ENCODE measurements at places on chromosomes 13 and 19.

- no peak for DNase-seq
Observed at GRCh38 chr19:41230067-41230857, 11.2 kb downstream of the AXL start.

DNA sequence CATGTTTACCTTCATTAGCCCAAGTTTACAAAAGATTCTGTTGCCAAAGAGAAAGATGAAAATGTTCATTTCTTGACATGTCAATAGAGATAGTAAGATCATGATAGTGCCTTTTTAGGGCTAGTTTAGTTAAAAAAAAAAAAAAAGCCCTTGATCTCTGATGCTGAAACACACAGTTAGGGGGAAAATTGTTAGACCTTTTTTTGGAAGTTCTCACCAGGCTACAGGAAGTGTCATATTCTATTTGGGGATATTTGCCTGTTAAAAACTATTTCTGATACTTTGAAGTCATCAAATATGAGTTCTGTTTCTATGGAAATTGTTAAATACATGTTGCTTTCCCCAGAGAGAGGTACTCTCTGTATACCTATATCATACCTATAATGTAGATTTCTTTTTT is 21.6 kb downstream of the SLAIN1 start:
- DNase-seq, result no peak

DNA sequence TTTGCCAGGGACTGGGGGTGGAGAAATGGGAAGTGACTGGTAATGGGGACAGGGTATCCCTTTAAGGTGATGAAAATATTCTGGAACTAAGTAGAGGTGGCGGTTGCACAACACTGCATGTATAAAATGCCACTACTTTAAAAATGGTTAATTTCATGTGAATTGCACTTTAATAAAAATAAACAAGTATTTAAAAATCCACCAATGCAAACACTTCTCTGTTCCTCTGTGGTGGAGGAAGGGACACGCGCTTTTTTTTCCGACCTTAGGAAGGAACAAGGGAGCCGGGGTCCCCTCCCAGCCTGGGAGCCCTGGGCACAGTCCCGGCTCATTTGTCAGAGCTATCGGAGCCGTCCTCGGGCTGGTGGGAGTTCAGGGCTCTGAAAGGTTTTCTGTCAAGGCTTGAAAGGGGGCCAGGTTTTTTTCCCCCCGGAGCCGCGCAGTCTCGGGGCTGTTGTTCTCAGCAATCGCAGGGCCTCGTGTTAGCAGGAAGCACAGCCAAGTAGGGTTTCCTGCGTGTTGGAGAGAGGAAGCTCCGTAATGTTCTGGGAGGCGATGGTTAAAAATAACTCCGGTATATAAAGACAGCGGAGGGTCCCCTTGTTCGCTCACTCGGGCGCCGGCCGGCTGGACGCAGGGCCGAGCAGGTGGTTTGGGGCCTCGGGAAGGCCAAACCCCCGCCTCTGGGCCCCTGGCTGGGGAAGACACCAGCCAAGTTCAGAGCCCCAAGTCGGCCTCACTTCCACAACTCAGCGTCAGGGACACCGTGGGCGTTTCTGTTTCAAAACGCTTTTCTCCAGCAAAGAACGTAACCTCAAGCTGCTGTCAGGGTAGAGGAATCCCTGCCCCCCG is 41.2 kb upstream of the KLF2 start:
- DNase-seq, result no peak

- DNase-seq, result no peak
Observed at GRCh38 chr13:43924549-43925245, 45.0 kb downstream of the LACC1 start.

GRCh38 chr19:49512970-49513745 is 697 bp downstream of the FCGRT start:
- no peak for DNase-seq

GRCh38 chr19:13118424-13119193 is 545 bp downstream of the NACC1 start:
- no peak for DNase-seq

- no peak for DNase-seq
Observed at GRCh38 chr19:6312018-6312417, 21.4 kb downstream of the ACER1 start.

DNA sequence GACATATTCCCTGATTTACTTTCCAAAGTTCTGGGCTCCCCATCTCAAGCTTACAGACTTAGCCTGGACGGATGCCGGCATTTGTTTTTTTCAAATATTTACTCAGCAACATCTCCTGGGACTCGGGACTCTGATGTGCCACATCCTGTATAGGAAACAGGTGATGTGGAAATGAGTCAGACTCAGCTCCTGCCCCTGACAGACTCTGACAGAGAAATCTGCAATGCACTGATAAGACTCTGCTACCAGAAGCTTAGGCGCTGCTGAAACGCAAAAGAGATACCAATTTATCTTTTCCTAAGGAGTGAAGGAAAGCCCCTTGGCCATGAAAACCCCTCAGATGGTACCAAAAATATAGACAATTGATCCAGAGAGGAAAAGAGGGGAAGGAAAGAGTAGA is 16.2 kb downstream of the LAIR2 start:
- no peak for DNase-seq

DNA sequence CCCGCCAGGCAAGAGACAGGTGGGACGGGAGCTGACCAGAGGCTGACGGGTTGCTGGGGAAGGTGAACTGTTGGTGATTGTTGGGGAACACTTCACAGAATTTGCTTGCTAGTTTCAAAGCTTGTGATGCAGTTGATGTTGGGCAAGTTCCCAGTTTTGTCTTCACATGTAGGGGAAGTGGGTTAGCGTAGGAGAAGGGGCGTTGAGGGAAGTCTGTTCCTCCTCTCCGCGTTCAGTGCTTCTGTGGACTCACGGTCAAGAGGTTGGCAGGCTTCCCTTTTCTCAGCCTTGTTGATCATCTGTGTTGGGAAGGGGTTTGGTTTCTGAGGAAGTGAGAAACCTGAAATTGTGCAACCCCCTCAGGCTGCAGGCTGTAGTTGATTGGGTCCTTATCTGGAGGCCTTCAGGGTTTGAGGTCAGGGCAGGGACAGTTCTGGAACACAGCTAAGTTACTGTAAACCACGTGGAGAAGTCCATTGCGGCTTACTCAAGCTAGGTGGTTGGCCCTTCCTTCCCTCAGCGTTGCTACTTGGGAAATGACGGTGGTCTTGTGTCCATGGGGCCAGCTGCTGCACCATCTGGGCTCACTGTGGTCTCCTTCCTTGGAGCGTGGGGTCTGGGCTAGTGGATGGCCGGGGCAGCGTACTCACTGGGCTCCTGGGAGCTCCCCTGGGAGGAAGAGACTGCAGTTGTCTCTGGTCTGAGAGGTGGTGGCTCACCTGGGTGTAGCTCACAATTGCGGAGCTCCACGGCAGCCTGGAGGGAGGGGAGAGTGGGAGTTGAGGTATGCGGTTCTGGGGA is 7.5 kb downstream of the RPS9 start:
- DNase-seq, result peak; percentile 12

DNA sequence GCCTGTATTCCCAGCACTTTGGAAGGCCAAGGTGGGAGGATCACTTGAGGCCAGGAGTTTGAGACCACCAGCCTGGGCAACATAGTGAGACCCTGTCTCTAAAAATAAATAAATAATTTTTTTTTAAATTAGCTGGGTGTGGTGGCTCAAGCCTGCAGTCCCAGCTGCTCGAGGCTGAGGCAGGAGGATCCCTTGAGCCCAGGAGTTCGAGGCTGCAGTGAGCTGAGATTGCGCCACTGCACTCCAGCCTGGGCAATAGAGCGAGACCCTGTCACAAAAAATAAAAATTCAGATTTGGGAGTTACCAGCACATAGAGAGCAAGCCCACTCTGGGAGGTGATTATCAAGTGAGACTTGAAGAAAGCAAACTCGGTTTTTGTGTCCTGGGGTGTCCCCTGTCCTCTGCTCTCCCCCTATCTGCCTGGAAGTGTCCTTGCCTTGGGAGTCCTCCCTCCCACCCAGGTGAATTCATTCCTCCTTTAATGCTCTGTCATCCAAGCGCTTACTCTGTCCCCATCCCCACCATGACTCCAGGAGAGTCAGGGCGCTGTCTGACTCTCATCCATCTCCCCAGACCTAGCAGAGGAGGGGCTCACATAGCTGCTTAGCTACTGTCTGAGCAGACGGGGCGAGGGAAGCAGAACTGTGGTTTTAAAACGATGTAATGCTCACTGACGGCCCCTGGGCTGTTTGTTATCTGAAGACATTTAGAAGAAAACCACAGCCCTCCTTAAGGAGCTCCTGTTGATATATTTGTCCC is 146.8 kb downstream of the STK24 start:
- no peak for DNase-seq

GRCh38 chr13:39253774-39254173 is 215.5 kb downstream of the NHLRC3 start:
- DNase-seq, result no peak

- DNase-seq, result no peak
Observed at GRCh38 chr19:45578861-45579260, 5.7 kb downstream of the OPA3 start.

GRCh38 chr19:33303791-33304345 is 1.5 kb upstream of the CEBPA start:
- peak; percentile 12 for DNase-seq

GRCh38 chr13:20412691-20413355 is 112.8 kb downstream of the CRYL1 start:
- DNase-seq, result no peak

- DNase-seq, result no peak
Observed at GRCh38 chr19:58395979-58396627, 647 bp downstream of the RNF225 start.

GRCh38 chr19:12913011-12913561 is 6.0 kb downstream of the SYCE2 start:
- DNase-seq, result peak; percentile 91

DNA sequence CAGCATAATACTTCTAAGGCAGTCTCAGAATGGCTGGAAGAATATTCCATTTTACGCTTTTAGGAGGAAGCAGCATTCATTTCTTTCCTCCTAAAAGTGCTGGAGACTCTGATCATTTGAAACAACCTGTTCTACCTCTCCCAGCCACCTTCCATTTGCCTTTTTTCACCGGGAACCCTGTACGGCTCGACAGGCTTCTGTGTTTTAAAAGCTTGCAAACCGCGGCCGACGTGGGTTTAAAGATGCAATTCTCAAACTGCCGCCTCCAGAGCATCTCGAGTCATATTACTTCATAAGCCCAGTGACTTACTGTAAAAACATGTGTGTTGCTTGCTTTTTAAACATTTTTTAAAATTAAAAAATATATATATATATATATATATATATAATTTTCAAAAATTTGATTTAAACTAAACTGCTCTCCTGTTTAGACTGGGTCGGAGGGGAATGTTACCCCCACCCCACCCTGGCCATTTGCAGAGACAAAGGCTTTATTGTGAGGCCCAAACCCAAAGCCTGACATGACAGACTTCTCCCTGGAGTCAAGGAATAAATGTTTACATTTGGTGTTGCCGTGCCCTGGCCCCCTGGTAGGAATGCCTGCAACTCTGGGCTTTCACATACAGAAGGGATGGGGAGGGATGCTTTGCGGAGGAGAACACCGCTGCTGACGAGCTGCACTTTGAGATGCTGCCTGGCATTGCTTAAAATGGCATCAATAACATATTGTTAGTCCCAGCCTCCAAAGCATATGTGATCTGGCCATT is 30.4 kb downstream of the ZNF536 start:
- DNase-seq, result no peak

DNA sequence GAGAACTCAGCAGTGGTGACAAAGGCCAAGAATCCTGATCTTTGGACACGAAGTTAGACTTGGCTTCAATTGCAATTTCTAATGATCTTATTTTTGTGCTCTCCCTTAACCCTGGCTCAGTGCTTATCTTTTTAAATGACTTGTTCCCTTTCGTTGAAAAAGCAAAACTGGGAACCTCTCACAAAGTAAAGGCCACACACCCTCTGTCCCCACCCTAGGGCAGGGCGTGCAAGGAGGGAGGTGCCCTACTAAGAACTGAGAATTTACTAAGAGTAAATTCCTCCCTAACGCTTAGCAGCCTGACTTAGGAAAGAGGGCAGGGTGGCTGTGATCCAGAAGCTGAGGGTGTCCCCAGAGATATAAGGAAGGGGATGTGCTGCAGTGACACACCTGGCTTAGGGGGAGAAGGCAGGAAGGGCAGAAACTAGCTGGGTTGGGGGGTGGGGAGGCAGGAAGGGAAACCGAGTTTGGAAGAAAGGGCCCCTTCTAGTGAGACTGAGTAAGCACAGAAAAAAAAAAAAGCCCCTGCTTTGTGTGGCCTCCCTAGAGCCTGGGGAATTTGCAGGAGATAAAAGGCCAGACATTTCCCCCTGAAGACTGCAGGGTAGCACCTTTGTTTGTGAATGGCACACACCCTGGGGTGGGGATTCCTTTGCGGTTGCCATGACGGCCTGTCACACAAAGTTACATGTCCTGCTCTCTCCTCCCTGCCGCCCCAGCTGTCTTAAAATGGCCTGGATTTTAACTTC is 435.1 kb downstream of the EFNB2 start:
- DNase-seq, result no peak

Measured in NCI-H1694 treated with DMSO at 0.1 percent for 48 hours (cell line).